ENCODE measurements at places on chromosomes 12 and 14. TPM values are rescaled to one million over a fixed set of nuclear protein-coding genes. Genes with fewer than 3 reads are reported as not detected.

GRCh38 chr12:116265351-116266147, 11.9 kb downstream of the MED13L start:
- DNase-seq = no peak
- H3K4me3 ChIP-seq = no peak overlapping the region
- H3K36me3 ChIP-seq = no peaks in the 10 kb centered on the region
- no peak overlapping the region for H3K27ac ChIP-seq
- H3K27me3 ChIP-seq = no peaks in the 10 kb centered on the region

DNA sequence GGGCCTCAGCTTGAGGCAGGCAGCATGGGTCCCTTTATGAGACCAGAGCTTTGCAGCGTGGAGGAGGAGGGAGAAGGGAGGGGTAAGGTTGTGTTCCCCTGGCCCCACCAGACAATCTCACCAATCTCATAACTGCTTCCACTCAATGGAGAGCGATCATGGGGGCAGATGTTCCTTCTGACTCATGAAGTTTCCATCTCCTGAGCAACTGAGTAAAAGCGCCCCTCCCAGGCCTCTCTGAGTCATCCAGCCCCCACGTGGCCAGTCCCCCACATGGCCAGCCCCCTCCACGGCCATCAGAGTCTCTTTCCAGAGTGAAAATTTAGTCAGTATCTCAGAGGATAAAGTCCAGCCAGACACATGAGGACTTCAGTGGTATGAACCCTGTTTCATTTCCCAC, 39.2 kb upstream of the PLXNC1 start:
- peaks cover 22% of the 10 kb centered on the region for H3K4me1 ChIP-seq
- H3K4me3 ChIP-seq = no peak overlapping the region

DNA sequence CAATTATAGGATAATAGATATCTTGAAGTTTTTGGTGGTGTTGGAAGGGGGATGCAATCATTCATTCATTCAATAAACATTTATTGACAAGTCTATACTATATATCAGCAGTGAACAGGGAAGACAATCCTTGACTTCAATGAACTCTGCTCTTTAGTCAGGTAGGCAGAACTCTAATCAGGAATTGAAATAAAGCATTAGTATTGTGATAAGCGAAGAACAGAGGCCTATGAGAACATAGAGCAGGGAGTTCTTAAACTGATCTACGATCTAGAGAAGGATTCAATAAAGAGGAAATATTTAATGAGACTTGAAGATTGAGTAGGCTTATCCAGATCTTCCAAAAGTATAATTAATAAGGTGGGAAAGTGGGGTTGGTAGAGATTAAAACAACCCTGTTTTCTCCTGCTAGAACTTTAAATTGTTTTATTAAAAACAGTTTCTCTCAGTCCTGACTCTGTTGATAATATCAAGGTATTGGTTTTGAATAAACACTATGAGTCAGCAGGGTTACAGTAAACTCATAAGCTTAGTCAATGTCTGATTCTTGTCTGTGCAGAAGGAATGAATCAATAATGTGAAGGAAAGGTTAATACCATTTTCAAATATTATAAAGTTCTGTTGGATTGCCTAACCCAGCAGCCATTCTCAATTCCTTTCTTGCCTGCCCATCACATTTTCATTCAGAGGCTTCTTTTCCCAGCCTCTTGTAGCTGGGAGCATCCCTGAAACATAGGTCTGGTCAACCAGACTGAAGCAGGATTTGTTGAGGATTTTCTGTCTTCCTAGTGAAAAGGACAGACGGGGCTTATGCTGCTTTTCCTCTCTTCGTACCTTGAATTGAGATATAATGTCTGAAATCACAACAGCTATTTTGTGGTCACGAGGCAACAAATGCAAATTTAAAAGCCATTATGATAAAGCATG, 38.9 kb upstream of the KTN1 start:
- peaks cover 4% of the 10 kb centered on the region for H3K36me3 ChIP-seq
- no peak overlapping the region for H3K4me3 ChIP-seq
- H3K27me3 ChIP-seq = peaks cover 7% of the 10 kb centered on the region
- no peak for DNase-seq
- H3K27ac ChIP-seq = no peak overlapping the region
- H3K4me1 ChIP-seq = peaks cover 14% of the 10 kb centered on the region

The ACSM4 gene
- not detected for total RNA-seq

GRCh38 chr12:68781728-68782127, 26.2 kb upstream of the MDM2 start:
- no peaks in the 10 kb centered on the region for H3K36me3 ChIP-seq
- H3K4me1 ChIP-seq = no peaks in the 10 kb centered on the region
- no peak overlapping the region for H3K4me3 ChIP-seq

GRCh38 chr12:59652130-59652529, 56.3 kb downstream of the SLC16A7 start:
- peaks cover 7% of the 10 kb centered on the region for H3K4me1 ChIP-seq
- H3K27ac ChIP-seq = no peak overlapping the region
- H3K27me3 ChIP-seq = no peaks in the 10 kb centered on the region

DNA sequence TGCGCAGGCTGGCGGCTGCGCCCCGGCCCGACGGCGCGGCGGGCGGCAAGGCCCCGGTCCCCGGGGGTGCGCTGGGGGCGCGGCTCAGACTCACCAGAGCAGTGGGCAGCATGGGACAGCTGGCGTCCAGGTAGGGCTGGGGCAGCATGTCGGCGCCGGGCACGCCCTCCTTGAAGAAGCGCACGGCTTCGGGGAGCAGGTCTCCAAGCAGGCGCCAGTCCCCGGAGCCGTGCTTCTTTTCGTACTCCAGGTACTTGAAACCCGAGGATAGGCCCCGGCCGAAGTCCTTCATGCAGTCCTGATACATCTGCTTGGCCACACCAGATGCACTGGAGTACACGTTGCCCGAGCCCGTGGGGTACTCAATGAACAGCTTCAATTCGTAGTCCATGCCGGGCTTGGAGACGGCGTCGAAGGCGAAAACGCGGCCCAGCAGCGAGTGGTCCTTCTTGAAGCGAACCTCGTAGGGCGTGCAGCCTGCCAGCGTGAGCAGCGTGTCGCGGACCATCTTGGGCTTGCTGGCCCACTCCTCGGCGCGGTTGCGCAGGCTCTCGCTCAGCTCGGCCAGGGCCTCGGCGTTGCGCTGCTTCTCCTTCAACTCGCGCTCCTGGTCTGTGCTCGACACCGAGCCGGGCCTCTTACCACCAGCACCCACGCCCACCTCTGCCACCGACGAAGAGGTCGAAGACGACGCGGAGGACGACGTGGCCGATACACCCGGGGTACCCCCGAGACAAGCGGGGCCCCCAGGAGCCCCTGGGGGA, 2.2 kb downstream of the IRF2BPL start:
- peaks cover 55% of the 10 kb centered on the region for H3K4me1 ChIP-seq
- no peaks in the 10 kb centered on the region for H3K27me3 ChIP-seq
- H3K36me3 ChIP-seq = peaks cover 39% of the 10 kb centered on the region
- peak overlapping the region; percentile 78 for H3K4me3 ChIP-seq
- DNase-seq = no peak
- peak overlapping the region; percentile 49 for H3K27ac ChIP-seq

DNA sequence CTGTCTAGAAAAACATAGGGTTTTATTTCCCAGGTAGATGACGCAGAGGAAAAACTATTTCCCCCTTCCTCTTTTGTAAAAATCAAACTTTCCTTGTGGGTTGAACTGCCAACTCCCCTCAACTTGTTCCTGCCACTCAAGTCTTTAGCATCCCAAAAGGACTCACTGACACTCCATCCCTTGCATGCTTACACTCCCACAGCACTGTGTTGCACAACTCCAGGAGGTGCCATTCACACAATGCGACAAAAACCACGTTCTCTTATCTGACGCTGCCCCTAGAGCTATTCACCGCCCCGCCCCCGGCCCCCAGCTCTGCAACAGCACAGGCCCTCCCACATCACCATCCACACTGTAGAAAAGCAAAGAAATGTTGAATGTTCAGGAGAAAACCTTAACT, 16.9 kb upstream of the STON2 start:
- H3K27me3 ChIP-seq = peaks cover 2% of the 10 kb centered on the region
- peaks cover 4% of the 10 kb centered on the region for H3K4me1 ChIP-seq
- no peak overlapping the region for H3K4me3 ChIP-seq
- no peak for DNase-seq
- no peaks in the 10 kb centered on the region for H3K36me3 ChIP-seq

- no peak overlapping the region for H3K27ac ChIP-seq
- DNase-seq = no peak
- no peaks in the 10 kb centered on the region for H3K27me3 ChIP-seq
- H3K4me3 ChIP-seq = no peak overlapping the region
- H3K36me3 ChIP-seq = no peaks in the 10 kb centered on the region
- H3K4me1 ChIP-seq = no peaks in the 10 kb centered on the region
These were observed 514.2 kb upstream of the TMEM132C start for GRCh38 chr12:127752802-127753201.

The SIX6 gene
- total RNA-seq = not detected

- no peaks in the 10 kb centered on the region for H3K27me3 ChIP-seq
- DNase-seq = no peak
- H3K4me3 ChIP-seq = no peak overlapping the region
- H3K27ac ChIP-seq = no peak overlapping the region
- no peaks in the 10 kb centered on the region for H3K36me3 ChIP-seq
These were observed 299.6 kb upstream of the DCN start for GRCh38 chr12:91482231-91482630.

GRCh38 chr14:102275866-102276265, 29.1 kb downstream of the MOK start:
- H3K4me3 ChIP-seq = no peak overlapping the region
- H3K4me1 ChIP-seq = no peaks in the 10 kb centered on the region

The KRT3 gene
- total RNA-seq = not detected

GRCh38 chr14:68593806-68594536, 198.9 kb downstream of the ZFP36L1 start:
- no peak overlapping the region for H3K27ac ChIP-seq
- H3K36me3 ChIP-seq = no peaks in the 10 kb centered on the region

- H3K4me3 ChIP-seq = no peak overlapping the region
- peaks cover 18% of the 10 kb centered on the region for H3K4me1 ChIP-seq
- no peak overlapping the region for H3K27ac ChIP-seq
- no peak for DNase-seq
These were observed 19.3 kb upstream of the KRT86 start for GRCh38 chr12:52254965-52255751.

The ING4 gene
- total RNA-seq = 18.5 TPM

DNA sequence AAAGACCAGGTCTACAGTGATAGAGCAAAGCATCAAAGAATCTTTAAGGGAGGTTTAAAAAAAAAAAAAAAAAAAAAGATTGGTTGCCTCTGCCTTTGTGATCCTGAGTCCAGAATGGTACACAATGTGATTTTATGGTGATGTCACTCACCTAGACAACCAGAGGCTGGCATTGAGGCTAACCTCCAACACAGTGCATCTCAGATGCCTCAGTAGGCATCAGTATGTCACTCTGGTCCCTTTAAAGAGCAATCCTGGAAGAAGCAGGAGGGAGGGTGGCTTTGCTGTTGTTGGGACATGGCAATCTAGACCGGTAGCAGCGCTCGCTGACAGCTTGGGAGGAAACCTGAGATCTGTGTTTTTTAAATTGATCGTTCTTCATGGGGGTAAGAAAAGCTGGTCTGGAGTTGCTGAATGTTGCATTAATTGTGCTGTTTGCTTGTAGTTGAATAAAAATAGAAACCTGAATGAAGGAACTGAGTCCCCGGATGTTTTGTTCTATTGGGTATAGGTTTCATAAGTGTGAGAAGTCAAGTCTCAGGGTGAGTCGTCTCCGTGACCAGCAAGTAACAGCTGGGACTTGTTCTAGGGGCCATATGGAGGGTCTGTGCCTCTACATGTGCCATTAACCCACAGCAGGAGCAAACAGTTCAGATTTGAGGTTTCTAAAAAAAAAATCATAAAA, 9.3 kb downstream of the PEBP1 start:
- peaks cover 4% of the 10 kb centered on the region for H3K4me1 ChIP-seq
- peaks cover 71% of the 10 kb centered on the region for H3K36me3 ChIP-seq
- no peak overlapping the region for H3K27ac ChIP-seq

The RGS6 gene
- 3.7 TPM for total RNA-seq

DNA sequence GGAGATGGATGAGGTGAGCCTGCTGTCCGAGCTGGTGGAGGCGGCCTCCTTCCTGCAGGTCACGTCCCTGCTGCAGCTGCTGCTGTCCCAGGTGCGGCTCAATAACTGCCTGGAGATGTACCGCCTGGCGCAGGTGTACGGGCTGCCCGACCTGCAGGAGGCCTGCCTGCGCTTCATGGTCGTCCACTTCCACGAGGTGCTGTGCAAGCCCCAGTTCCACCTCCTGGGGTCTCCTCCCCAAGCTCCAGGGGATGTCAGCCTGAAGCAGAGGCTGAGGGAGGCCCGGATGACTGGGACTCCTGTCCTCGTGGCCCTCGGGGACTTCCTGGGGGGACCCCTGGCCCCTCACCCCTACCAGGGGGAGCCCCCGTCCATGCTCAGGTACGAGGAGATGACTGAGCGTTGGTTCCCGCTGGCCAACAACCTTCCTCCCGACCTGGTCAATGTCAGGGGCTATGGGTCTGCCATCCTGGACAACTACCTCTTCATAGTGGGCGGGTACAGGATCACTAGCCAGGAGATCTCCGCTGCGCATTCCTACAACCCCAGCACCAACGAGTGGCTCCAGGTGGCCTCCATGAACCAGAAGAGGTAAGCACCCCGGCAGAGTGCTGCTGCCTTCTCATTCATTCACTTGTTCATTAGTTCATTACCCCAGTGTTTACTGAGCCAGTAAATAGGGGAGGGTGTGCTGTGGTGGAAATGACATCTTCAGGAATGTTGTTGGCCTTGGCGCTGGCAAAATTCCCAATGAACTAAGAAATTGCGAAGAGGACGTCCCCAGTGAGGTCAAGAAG, 774 bp upstream of the MANSC4 start:
- peaks cover 31% of the 10 kb centered on the region for H3K4me1 ChIP-seq
- DNase-seq = no peak
- H3K4me3 ChIP-seq = peak overlapping the region; percentile 77
- peaks cover 26% of the 10 kb centered on the region for H3K36me3 ChIP-seq
- H3K27ac ChIP-seq = peak overlapping the region; percentile 58

- H3K27ac ChIP-seq = no peak overlapping the region
- DNase-seq = peak; percentile 65
- peaks cover 25% of the 10 kb centered on the region for H3K4me1 ChIP-seq
These were observed 3.7 kb downstream of the ABHD12B start for GRCh38 chr14:50875359-50876070.

- no peak overlapping the region for H3K27ac ChIP-seq
- DNase-seq = no peak
- peaks cover 42% of the 10 kb centered on the region for H3K36me3 ChIP-seq
- H3K4me3 ChIP-seq = no peak overlapping the region
These were observed 61.2 kb downstream of the ATG14 start for GRCh38 chr14:55350461-55350860.

The ACVRL1 gene
- not detected for total RNA-seq

- no peak overlapping the region for H3K4me3 ChIP-seq
- H3K4me1 ChIP-seq = no peaks in the 10 kb centered on the region
- H3K36me3 ChIP-seq = no peaks in the 10 kb centered on the region
- no peaks in the 10 kb centered on the region for H3K27me3 ChIP-seq
- DNase-seq = no peak
These were observed 16.1 kb downstream of the ACADS start for GRCh38 chr12:120741476-120742421.

DNA sequence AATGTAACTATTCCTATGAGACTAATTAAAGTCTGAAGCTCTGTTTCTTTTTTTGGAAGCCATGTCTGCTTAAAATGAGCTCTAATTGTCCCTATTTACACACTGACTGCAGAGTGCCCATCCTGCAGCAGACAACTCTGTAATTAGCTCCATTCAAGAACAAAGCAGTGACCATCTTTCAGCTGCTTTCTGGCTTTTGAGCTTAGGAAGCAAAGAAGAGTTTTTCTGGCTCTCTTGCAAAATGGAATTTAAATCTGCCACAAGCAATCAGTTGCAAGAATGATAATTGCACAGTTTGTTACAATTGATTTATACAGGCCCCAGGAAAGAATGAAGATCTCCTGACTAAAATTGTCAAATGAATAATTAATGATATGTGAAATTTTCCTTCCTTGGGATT, 83.4 kb downstream of the GAS2L3 start:
- no peaks in the 10 kb centered on the region for H3K27me3 ChIP-seq
- no peaks in the 10 kb centered on the region for H3K36me3 ChIP-seq
- H3K27ac ChIP-seq = no peak overlapping the region
- peaks cover 2% of the 10 kb centered on the region for H3K4me1 ChIP-seq
- no peak overlapping the region for H3K4me3 ChIP-seq
- no peak for DNase-seq

Data from activated T-helper 2 cell treated with anti-CD3 and anti-CD28 coated beads, Interferon-gamma antibody, Interleukin-2, Interleukin-4, amounts not matched to agents 10 μg/mL and 5 μg/mL and 100 μg/mL, durations not matched to agents 14 hours and 24 hours and 36 hours (primary cell).